ENCODE measurements at places on chromosomes 13 and 19.

GRCh38 chr19:920051-920864, 3.1 kb downstream of the KISS1R start:
- DNase-seq: no peak

GRCh38 chr13:33727297-33728083, 90.5 kb upstream of the RFC3 start:
- DNase-seq: no peak

DNA sequence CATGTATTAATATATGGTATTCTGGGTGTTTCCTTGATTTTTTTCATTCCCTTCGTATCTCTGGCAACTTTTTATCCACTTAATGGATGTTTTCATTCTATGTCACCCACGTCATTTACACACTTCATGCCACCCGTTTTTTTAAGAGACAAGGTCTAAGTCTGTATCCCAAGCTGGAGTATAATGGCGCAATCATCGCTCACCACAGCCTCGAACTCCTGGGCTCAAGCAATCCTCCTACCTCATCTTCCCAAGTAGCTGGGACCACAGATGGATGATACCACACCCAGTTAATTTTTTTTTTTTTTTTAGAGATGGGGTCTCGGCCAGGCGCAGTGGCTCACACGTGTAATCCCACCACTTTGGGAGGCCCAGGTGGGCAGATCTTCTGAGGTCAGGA, 3.4 kb upstream of the VASP start:
- no peak for DNase-seq

DNA sequence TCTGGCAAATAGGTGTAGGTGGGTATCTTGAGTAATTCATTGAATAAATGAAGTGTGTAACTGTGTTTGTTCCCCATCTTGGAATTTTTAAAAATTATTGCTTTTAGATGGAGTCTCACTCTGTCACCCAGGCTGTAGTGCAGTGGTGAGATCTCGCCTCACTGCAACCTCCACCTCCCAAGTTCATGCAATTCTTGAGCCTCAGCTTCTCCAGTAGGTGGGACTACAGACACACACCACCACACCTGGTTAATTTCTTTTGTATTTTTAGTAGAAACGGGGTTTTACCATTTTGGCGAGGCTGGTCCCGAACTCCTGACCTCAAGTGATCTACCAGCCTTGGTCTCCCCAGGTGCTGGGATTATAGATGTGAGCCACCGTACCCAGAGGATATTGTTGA, 7.9 kb upstream of the CYP2A6 start:
- DNase-seq: no peak

DNA sequence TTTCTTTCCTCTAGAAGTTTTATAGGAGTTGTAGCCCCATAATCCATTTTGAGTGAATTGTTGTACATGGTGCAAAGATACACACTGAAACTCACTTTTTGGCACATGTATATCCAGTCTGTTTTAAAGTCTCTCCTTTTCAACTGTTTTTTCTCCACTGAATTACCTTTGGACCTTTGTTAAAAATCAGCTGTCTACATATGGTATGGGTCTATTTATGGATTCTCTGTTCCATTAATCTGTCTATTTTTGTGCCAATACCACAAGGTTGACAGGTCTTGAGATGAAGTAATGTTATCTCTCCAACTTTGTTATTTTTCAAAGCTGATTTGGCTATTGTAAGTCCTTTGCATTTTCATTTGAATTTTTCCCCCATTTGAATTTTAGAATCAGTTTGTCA, 4.7 kb downstream of the HNRNPA1L2 start:
- no peak for DNase-seq

GRCh38 chr13:59747529-59747928, 416.2 kb downstream of the DIAPH3 start:
- DNase-seq: no peak

DNA sequence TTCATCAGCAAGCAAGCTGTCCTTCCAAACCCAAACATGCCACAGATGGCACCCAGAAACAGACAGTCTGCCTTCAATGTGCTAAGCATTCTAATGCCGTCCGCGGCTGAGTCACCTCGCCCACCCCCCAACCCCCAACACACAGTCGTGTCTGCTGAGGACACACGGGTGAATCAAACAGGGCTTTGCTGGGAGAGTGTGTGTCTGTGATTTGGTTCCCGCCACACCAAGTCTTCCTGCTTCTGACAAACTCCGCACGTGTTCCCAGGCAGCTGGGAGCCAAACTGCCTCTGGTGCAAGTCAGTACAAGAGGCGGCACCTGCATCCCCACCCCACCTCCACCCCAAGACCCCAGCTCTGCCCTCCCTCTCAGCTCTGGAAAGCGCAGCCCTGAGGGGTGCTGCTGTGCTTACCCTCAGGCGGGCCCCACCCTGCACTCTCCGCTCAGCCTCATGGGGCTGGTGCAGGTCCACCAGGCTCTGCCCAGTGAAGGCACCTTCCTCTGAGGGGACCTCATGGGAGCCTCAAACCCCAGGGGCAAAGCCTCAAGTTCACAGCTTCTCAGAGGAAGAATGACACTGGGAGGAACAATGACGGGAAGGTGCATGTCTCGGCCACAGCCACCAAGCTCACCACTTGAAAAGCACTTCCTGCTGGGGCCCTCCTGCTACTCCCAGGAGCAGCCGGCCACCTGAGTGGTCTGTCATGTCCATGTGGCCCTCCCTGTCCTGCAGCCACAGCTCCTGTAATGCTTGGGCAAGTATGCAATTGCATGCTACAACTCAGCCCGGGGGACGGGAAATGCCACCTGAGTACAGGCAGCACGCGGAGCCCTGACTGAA, 15.0 kb upstream of the SLC35E1 start:
- DNase-seq: no peak

DNA sequence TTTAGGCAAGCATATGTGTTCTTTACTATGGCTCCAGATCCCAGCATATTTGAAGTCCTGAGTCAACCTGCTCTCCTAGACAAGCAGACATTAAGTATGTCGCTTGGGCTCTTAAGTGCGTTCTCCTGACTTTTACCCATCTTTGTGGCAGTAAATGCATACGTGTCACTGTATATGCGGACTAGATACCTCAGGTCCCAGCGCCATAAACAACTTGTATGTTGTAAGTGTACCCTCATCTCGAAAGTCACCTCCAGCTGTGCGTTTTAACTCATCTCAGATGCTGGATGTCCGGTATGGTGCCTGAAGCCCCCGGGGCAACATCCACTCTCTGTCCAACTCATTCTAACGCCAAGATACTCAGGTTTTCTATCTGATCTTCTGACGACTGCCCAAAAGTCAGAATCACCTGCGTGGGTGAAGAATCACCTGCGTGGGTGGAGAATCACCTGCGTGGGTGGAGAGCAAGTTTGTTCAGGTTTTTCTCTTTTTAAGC, 1.7 kb downstream of the PTOV1 start:
- no peak for DNase-seq

DNA sequence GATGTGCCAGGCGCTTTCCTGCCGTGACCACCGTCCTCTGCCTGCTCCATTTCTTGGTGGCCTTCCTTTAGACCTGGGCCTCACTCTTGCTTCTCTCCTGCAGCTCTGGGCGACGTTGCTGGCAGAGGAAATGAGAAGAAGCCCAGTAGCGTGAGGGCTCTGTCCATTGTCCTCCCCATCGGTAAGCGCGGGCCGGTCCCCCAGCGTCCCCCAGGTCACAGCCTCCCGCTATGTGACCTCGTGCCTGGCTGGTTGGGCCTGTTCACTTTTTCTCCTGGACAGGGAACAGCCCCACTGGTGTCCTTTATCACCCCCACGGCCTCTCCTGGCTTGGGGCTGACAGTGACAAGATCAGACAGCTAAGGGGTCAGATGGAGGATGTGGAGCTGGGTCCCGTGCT, 27.7 kb downstream of the SPC24 start:
- DNase-seq: no peak

DNA sequence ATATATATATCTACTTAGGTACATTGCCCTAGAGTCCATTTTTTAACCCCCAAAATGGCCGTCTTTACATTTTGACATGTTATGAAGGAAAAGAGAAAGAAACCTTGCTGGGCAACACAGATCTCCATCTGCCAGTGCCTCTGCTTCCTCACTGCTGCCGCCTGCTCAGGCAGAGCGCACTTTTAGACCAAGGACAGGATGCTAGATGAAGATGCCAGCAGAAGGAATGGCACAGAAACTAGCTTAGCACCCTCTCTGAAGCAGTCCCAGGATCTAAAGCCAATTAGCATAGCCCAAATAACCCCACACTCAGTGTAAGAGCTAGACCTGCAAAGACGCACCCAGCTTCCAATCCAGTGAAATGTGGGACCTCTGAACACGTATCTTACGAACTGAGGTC, 111.9 kb downstream of the RXFP2 start:
- no peak for DNase-seq

DNA sequence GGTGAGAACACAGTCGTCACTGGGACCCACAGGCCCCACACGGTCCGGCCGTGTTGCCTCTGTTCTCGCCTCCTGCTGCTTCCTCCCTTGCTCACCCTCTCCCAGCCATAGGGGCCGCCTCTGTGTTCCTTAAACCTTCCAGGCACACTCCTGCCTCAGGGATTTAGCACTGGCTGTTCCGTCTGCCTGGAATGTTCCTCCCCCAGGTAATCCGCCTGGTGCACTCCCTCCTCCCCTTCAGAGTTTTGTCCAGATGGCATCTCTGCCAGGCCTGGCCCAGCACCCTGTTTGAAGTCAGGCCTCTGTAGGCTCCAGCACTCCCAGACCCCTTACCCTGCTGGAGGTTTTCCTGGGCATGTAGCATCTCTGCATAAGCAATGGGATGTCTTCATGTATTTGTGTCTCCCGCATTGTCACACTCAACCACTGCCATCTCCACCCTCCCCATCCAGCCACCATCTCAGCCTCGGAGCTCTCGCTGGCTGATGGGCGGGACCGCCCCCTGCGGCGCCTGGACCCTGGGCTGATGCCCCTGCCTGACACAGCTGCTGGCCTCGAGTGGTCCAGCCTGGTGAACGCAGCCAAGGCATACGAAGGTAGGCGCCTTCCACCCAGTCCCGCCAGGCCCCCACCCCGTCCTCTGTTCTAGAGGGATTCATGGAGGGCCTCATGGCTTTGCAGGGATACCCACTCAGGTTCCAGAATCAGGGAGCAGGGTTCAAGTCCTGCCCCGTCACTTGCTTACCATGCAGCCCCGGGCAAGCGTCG, 25.9 kb downstream of the DPF1 start:
- no peak for DNase-seq

DNA sequence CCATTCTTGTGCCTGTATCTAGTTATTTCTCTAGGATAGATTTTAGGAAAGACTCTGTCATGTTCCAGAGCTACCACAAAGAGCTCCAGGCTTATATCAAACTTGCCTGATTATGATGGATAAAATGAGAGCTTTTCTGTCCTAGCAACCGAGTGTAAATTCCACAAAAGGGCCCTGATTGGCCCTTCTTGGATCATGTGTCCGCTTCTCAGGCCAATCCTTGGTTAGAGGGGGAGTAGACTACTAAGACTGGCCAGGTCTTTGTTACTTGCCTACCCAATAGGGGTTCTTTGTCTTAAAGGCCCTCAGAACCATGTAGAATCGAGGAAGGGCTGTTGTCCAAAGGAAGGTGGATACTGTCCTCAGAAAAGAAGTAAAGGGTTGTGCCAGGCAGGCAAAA, 2.4 kb downstream of the DHX34 start:
- DNase-seq: peak; percentile 76

DNA sequence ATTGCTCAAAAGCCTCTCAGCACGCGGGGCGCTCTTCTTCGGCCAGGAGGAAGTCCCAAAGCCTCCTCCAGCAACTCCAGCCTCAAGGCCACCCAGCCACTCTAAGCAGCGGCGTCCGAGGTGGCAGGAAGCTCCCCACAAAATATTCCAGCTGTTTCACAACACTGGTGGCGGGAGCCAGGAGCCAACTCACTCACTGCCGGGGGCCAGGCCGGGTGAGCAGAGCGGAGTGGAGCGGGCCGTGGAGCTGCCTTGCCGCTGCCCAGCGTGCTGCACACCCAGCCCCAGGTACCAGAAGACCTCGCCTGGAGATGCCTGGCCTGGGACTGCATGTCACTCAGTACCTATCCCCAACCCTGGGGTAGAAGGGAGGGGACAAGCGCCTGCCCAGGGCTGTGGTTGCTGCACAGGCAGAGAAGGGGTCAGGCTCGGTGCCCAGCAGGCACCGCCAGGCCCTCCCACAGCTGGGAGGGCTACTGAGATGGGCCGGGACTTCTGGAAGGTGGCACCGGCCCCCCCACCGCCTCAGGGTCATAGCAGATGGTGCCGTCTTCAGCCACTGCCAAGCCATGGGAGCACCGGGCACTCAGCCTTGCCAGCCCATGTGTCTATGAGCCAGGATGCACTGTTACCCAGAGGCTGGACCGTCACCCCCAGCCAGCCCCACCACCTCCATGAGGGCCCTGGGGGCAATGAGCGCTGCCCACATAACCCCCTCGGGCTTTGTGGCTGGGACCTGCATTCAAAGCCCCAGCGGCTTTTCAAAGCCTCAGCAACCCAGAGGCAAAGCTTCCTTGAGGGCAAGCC, 59.2 kb downstream of the MLLT1 start:
- DNase-seq: no peak

GRCh38 chr19:30084390-30084819, 142.4 kb downstream of the URI1 start:
- no peak for DNase-seq

DNA sequence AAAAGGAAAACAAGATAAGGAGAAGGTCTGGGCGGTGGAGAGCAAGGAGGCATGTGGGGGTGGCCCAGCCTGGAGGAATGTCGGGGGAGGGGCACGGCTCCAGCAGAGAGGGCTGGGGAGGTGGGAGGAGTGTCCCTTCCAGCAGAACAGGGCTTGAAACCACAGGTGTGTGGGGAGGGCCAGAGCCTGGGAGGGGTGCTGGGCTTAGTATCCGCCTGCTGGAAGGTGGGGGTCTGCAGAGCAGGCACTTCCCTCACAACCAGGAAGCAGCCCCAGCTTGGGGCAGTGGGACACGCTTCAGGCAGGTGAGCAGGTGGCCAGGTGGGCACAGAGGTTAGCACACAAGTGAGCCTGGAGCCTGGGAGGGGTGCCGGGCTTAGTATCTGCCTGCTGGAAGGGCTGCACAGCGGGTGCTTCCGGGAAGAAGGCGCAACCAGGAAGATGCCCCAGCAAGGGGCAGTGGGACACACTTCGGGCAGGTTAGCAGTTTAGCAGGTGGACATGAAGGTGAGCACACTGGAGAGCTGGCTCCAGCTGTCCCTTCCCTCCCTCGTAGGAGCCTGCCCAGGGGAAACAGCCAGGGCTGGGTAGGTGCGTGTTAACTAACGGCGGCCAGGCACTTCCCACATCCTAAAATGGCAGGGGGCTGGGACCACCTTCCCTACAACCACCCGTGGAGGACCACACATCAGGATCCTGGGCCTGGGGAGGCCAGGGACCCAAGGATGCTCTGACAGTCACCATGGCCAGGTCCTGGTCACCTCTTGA, 3.0 kb downstream of the GAS6 start:
- no peak for DNase-seq

DNA sequence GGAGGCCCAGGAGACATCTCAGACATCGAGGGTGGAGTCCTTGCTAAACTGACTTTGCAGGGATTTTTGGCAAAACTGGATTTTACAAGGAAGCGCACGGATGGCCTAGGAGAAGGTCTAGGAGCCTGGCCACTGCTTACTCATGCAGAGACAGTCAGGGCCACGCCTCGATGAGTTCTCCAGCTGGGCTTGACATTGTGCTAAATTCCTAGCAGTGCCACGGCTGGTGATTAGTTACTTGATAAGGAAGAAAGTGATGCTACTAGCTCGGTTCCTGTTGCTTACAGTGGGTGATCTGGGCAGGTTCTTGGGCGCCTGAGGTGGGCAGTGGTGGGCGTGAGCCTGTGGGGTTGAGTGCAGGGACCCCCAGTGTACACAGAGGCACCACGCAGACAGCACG, 143.4 kb downstream of the SOX1 start:
- no peak for DNase-seq

GRCh38 chr19:7213628-7214323, 80.4 kb downstream of the INSR start:
- DNase-seq: no peak

GRCh38 chr19:49690656-49691242, at the start of gene CPT1C:
CPT1C (plus strand) TSS chr19:49691116; CDS start chr19:49692253, 1,137 bp downstream.
- peak; percentile 52 for DNase-seq

- DNase-seq: peak; percentile 88
Measured at GRCh38 chr13:30870049-30870884, 35.8 kb upstream of the MEDAG start.
